Stimulated activated CD4-positive, alpha-beta T cell treated with anti-CD3 and anti-CD28 coated beads, Interleukin-1b, Interleukin-23, amount 100 ng/mL, for 1 hour (primary cell): ENCODE measurements at places on chromosomes 6 and 20.

DNA sequence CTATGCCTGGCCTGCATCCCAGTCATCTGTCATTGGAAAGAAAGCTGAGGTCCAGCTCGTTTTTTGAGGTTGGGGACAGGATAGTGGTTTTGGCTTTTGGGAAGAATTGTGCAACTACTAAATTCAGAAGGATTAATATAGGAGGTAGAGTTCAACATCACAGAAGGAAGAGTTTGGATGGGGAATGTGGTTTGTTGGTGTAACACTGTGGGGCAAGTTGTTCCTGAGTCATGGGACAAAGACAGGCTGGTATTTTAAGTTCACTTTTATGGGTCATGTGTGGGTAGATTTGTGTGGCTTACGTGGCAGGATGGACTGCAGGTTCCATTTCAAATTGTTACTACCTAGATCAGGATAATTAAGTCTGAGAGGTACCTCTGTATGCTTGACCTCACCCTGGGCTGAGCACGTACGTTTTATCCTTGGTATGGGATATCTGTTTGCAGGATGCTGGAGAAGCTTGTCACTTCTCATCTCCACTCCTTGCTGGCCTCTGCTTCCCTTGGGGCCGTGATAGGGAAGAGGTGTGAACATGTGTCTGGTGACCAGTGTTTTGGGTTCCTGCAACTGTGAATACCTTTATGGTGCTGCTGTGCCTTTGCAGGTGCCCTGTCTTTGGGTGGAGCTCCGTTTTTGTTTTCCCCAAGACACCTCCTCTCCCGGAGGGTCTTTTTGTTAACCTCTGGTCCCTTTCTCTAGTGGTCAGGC, 177.6 kb downstream of the JARID2 start:
- no peak for DNase-seq

DNA sequence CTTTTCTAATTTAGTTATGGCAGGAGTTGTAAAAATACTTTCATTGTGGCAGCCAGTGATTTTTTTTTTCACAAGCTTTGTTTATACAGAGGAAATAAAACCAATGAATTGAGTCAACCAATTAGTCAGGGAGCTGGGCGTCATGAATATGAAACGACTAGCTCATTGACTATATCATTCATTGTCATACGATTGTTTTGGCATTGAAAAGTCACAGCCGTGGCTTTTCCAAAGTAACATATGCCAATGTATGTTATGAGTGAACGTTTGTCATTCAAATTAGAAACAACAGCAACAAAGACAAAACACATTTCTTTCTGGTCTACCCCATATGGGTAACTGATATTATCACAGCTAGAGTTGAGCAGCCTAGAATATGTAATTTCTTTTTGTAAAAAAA, 810.6 kb downstream of the EPHA7 start:
- DNase-seq = no peak

DNA sequence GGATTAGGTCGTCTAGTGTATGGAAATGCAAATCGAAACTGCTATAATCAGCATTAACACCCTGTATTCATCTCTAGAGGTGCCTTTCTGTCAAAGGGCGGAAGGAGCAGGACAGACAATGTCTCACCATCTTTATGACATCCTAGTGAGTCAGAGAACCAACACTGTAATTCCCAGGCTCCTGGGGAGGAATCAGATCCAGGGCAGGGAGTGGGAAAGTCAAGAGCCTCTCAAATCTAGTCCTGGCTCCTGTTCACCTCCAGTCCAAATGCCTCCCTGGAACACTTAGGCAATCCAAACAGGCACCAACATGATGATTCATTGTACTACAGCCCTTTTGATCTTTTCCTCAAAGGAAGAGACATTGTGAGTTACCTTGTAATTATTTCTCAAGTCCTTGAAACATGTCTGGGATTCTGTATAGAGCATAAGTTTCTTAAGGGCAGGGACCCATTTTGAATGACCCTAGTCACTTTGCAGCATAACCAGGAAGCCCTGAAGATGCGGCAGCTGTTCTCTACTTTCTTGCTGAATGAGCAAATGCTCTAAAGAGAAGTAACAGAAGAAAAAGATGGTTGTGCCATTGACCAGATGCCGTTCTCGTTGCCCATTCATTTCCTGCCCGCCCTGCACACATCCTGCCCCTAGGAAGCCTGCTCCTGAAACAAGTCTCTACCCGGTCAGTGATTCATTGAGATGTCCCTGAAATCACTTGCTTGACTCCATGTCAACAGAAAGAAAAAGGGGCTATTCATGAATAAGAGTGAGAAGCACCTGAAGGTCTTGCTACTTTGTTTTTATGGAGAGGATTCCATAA, 112.8 kb upstream of the JARID2 start:
- DNase-seq = no peak

DNA sequence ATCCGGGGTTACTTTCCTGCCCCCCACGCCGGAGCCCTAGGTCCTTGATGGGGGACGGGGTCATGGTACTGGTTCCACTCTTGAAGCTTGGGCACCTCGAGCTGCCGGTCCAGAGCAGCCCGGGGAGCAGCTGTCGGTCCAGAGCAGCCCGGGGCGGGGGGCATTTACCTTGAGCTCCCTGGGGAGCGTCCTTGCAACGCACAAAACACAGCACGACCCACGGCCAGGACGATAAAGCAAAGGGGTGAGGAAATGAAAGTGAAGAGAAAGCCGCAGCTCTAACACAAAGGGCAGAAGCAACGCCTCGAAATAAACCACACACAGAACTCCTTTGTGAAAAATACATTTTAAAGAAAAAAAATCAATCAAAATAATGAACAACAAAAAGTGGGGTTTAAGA, 39.1 kb downstream of the KCNQ2 start:
- no peak for DNase-seq

DNA sequence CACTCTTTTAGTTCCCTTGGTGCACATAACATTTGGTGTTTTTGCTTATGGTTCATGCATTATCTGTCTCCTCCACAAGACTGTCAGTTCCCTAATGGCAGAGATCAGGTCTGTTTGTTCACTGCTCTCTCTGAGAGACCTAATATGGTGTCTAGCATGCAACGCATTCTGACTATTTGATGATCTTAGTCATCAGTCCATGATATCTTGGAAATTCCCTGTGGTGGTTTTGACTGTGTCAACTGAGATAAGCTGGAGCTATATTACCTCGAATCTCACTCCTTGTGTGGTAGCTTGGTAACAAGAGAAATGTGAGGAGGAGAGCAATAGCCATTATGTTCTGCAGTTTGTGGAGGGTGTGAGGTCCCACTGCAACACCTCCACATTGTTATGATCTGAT, 229.8 kb downstream of the FRK start:
- no peak for DNase-seq

- DNase-seq = no peak
Measured at GRCh38 chr6:96816301-96816817, 20.9 kb downstream of the GPR63 start.

DNA sequence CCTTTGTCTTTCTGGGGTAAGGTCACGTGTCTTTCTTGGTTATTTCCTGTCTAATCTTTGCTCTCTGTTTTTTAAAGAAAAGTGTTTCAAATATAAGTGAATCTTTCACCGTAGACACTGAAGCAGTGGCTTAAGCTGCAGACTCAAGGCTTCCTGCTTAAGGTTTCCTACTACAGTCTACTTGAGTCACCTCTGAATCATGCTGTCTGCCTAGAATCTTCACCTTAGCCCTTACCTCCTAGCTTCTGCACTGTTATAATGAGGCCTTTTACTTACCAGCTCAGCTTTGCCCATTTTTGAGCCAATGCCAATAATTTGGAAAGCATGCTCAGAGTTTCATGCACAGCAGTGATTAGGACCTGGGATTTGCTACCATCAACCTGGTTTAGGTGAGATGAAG, 30.6 kb downstream of the ADGRF4 start:
- DNase-seq = no peak

DNA sequence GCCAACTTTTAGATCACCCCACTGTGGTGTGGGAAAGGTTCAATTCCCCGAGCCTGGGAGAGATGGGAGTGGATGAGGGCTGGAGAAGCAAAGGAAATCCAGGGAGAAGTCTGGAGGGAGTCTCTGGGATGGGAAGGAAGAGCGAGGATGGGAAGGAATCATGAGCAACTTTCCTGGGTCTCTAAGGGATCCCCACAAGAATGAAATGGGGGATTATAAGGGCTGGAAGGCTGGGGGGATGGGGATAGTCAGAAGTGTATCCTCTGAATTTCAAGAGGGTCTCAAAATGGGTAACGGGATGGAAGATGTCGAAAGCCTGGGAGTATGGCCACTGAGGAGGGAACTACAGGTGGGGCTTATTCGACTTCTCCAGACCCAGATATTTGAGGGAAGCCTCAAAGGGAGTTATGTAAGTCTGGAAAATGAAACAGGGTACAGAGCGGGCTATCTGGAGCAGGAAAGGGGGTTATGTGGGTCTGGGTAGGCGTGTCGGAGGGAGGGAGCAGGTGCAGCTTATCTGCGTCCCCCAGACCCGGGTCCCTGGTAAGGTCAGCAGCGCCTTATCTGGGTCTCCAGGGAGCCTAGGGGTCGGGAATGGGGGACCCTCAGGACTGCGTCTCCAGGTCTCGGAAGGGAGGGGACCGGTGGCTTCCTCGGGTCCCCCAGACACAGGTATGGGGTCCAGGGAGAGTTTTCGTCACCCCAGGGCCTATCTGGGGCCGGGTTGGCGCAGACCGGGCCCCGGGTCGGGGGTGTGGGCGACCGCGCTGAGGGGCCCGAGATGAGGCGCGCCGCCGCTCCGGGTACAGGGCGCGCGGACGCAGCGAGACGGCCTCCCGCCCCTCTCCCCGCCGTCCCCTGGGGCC, 550 bp downstream of the PLAGL2 start:
- DNase-seq = no peak

DNA sequence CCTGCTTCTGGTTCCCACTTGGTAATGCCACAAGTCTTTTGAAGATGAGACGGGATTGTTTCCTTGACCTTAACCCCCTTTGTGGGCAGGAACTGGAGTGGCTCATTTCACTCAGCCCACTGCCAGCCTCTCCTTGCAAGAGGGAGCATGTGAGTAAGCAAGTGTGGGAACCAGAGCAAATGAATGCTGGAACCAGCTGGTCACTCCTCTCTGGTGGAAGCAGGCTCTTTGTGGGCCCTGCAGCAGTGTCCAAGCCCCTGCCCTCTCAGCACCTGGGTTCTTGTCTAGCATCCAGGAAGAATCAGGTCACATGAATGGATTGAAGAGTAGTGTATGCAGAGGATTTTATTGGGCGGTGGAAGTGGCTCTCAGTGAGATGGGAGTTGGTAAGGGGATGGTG, 944.5 kb downstream of the QKI start:
- no peak for DNase-seq

GRCh38 chr20:58023781-58024180, 204.7 kb downstream of the ANKRD60 start:
- no peak for DNase-seq
